Activated CD4-positive, alpha-beta memory T cell treated with anti-CD3 and anti-CD28 coated beads for 36 hours (primary cell): ENCODE measurements at places on chromosomes 3 and 15. TPM values are rescaled to one million over a fixed set of nuclear protein-coding genes. Genes with fewer than 3 reads are reported as not detected.

The DVL3 gene
- total RNA-seq = 32.4 TPM

The WNT7A gene
- 0.29 TPM for total RNA-seq

The HRG gene
- not detected for total RNA-seq

The SOX2 gene
- not detected for total RNA-seq

GRCh38 chr3:39819899-39820298 lies 10.5 kb downstream of the MYRIP start:
- DNase-seq = no peak

- no peak for DNase-seq
These were observed 736.9 kb downstream of the GBE1 start for GRCh38 chr3:81024560-81024959.

DNA sequence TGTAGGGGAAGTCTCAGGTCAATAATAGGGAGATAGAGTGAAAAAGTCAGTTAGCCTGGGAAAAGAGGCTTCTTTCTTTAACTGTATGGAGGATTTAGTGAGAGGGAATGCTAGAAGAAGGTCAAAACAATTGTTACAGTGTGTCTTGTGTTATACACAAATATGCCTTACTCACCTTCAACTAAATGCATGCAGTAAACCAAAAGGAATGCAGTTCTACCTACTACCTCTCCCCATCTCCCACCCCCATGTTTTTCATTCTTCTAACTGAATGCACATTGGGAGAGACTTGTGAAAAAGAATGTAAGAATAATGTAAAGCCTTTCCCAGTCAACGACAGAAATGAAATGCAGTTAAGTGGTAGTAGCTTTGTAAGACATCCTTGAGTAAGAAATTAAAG lies 33.8 kb downstream of the CCDC66 start:
- no peak for DNase-seq

- no peak for DNase-seq
These were observed 143.8 kb downstream of the ATP10A start for GRCh38 chr15:25719101-25719985.

GRCh38 chr3:6120786-6121185 lies 740.1 kb upstream of the GRM7 start:
- no peak for DNase-seq

DNA sequence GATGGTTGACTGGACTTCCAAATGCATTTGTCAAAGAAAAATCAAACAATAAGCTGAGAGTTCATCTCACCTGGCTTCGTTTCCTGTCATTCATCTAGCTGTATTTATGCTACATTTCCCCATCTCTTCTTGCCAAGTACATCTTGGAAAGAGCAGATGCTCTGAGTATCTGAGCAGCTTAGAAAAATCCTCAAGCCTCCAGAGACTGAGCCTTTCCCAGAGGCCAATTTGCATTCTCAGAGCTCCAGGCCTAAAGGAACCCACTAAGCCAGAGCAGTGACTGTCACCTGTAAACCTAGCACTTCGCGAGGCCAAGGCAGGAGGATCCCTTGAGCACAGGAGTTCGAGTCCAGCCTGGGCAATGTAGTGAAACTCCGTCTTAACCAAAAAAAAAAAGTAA lies 100.5 kb downstream of the XXYLT1 start:
- DNase-seq = no peak

DNA sequence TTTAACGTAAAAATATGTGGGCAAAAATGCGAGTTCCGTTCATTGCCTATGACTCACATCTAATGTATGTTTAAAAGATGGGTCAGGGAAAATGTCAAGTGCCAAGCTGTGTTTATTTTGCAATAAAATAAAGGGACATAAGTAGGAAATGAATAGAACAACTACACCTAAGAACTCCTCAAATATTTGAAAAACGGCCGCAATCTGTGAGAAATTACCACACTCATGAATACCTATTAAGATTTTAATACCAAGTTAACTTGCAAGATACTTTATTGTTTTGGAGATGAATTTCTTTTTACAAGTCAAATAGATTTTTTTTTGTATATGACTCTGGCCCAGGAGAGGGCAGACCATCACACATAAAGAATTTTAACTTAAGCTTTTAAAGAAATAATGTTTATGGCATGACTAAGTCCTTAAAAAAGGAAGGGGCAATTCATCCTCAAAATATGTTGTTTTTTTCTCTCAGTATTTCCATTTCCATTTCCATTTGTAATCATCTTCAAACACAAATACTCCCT lies 152.7 kb downstream of the SUCNR1 start:
- DNase-seq = no peak

DNA sequence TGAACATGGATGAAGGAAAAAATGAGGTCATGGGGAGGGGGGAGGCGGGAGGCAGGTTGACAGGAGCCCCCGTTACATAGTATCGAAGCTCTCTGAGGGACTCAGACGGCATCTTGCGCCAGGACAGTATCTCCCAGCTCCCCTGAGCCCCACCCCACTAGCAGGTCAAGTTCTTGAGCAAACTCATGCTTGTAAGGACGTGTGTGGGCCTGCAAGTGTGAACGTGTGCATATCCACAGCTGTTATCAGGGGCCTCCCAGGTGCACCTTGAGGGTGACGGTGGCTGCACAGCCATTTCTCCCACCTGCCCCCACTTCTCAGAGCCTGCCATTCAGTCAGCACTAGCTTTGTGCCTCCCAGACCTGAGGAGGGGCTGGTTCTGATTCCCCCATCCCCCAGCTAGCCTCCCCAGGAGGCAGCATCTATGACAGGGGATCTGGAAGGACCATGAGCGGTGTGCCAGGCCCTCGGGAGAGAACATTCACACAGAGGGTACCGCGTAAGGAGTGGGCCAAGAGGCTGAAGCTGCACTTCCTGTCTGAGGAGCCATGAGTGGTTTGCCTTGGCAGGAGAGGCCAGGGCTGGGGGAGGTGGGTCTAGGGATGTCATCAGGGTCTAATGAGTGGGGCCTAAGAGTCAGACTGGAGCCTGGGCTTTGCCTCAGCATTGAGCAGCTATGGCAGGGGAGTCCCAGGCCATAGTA lies 2.9 kb downstream of the SEMA3F start:
- no peak for DNase-seq

- no peak for DNase-seq
These were observed 5.9 kb downstream of the SEMA7A start for GRCh38 chr15:74427607-74428441.

- peak; percentile 78 for DNase-seq
These were observed 567 bp downstream of the TOP2B start for GRCh38 chr3:25663869-25664811.

GRCh38 chr3:103459815-103460214 lies 1025.0 kb downstream of the ZPLD1 start:
- no peak for DNase-seq
